ENCODE measurements at places on chromosomes 2 and 18.

GRCh38 chr18:77115192-77115953 lies 17.2 kb downstream of the MBP start:
- DNase-seq: no peak

DNA sequence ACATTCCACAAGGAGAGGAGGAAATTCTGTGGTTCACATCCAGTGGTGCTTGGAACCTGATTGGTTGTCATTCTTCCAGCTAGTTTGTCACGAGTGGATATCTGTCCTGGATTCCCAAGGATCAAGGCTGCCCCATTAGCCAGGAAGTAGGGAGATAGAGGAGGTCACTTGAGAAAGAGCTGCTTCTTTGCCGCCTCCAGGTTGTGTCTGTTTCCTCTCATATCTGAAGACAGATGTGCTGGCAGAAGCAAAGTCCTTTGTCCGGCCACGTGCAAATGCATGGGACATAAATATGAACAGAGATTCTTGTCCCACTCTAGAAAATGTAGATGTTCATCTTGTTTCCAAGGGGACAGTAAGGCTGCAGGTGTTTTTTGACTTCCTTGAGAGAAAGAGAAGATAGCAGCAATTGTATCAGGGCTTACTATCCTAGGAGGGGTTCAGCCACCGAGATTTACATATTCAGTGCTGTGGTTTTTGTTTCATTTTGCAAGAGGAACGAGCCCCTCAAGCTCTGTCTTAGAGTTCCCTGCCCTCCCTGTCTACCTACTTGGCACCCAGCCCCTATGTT lies 174.4 kb downstream of the RPIA start:
- DNase-seq: no peak

GRCh38 chr2:184413221-184413620 lies 185.1 kb upstream of the ZNF804A start:
- no peak for DNase-seq

- DNase-seq: no peak
These were observed at the start of gene C2orf72 for GRCh38 chr2:231037202-231037730. TSS of gene C2orf72 (plus strand) at chr2:231037523. CDS start at chr2:231037566, 43 bp downstream.

DNA sequence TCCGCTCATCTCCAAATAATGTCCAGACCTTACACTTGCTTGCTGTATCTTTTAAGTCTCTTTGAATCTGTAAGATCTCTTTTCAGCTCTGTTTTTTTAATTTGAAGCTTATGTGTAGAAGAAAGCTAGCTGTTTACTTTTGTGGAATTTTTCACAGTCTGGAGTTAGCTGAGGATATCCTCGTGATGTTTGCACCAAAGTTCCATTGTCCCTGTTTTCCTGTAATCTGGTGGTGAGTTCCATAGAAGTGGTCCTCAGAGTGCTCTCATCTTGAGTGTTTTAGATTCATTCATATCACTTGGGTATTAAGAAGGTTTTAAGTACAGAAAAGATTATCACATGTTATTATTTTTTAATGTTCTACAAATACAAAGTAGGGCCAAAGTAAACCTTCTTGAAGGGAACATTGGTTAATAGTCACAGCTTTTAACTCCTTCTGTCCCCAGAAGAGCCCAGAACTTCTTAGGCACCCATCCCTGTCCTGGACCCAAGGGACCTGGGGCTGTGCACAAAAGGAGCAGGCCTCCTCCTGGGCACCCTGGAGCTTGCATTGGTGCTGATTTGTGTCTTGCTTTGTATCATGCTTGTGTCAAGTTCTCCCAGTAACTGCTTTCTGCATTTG lies 15.0 kb downstream of the MLPH start:
- DNase-seq: no peak

DNA sequence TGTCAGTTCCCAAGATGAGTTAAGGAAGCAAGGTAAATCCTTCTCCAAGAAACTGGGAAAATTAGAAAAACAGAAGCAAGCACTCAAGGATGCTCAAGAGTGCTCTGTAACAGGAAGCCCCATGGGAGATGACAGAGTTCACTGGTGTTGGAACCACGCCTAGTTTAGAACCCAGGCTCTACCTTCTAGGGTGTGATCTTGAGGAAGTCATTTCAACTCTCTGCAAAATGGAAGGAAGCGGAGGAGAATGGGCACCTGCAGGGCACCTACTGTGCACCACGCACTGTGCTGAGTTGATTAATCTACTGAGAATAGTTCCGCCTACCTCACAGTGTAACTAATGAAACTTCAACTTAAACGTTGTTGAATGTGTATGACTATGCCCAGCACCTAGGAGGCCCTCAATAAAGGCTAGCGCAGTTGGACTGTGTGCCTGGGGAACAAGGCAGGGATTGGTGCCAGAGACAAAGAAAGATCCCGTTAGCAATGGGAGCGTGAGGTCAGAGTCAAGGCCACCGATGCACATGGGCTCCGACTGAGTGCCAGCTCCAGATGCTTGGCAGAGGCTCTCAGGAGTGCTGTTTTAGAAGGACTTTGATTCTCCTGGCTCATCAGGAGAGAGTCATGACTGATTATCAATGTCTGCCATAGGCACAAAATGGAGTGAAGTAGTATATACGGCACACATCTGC lies 93.7 kb downstream of the MAPK4 start:
- DNase-seq: no peak

DNA sequence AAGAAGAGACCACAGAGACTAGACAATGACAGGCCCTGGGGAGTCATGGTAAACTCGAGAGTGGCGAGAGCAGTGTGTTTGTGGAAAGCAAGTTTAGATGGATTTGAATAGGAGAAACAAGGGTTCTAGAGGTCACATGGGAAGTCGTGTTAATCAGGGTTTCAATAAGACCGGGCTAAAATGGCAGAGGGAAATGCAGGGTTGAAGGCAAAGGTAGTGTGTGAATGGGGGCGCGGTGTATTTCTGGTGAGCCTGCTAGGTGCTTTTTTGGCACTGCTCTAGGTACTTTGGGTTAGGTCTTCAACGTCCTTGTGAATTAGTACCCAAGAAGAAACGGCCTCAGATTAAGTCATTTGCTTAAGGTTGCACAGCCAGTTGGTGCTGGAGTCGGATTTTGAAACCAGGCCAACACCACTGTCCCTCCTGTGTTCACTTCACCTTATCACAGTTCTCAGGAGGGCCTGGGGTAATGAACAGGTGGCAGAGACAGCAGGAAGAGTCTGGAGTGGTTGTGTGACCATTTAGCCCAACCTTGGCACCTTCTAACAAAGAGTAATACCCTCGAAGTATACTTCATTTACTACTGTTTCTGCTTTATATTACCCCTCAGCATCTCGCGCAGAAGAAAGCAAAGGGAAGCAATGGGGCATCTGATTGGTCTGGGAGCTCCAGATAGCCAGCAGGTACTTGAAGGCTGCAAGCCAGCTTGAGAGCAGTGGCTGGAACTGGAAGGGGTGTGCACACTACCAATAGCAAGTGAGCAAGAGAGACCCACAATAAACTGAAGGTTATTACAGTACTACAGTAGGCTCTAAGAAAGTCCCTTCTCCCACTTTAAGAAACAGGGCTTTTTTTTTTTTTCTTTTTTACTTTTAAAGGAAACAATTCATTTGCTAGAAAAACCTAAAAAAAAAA lies 33.4 kb upstream of the GAREM2 start:
- no peak for DNase-seq

DNA sequence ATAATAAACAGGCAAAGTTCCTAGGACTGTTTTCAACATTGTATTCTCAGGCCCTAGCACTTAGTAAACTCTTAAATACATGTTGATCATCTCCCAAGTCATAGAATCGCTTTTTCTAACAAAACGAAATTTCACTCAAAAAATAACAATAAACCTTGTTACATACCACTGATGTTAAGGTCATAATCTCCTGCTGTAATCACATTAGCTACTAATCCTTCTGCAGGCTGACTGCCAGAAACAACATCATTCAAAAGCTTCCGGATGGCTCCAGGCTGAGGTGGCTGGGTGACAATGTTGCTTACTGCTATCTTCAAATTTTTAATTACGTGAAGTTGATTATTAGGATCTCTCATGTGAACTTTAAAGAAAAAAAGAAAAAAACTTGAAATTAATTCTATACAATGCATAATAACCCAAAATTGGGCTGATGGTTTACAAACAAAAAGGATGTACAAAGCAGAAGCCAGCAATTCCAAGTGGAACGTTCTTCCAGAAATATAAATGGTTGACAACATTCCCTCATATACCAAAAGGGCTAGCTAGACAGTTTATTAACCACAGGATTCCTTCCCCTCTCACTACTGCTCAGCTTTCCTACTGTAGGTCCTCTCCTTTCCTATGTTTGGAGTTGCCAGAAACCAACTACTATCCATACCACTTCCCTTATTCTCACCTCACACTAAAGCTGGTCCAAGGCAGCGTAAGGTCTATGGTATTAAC lies 11.6 kb downstream of the TRAPPC8 start:
- DNase-seq: no peak

DNA sequence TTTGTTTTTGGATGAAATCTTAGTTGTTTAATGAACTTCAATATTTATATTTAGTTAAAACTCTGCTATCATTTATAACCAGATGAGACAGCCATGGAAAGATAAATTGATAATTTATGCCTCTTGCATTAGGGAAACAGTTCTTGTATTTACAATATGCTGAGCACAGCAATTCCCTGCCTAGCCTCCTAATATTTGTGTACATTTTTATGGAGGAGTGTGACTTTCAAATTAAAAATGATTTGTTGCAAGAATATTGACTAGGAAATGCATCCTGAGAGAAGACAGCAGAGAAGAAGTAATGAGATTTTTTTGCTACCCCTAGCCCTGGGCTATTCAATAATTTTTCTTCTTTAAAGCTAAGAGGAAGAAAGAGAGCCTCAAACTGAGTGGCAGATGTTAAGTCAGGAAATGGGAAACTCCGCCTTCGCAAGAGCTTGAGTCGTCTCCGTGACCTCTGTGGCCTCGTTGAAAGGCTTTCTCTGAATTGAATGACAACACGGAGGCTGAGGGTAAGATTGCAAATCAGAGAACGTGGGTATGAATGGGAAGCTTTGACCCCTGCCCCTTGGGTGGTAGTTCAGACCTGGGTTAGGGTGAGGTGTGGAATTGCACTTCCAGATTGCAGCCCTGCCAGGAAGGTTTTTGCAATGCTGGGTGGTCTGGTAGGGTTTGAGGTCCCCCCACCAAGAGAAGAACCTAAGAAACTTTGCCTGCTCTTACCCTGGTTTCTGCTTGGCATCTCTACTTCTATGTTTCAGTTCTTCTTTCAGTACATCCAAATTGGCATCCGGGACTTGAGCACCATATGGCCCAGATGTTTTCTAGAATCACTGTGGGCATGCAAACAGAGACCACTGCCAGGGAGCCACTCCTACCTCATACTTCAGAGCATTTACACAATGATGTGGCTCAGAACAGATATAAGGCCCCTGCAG lies 210.3 kb upstream of the RBMS1 start:
- peak; percentile 11 for DNase-seq

- no peak for DNase-seq
These were observed 40.7 kb downstream of the CMPK2 start for GRCh38 chr2:6824962-6825361.

GRCh38 chr2:7907041-7907440 lies 774.8 kb upstream of the ID2 start:
- DNase-seq: no peak

DNA sequence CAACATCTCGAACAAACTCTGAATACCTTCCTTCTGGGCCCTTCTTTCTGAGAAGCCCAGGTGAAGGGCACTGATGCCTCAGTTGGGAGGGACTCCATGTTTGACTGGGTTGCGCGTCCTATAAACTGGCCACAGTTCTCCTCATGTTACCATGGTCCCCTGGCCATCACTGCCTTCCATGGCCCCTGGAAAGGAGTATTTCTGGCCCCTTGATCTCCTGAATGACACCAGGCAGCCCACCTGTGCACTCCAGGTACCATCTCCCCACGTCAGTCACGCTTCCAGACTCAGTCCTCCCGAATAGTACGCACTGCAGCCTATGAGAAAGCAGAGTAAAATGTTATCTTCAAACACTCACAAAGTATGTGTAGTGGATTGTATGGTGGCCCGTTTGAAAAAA lies 73.9 kb downstream of the ACKR3 start:
- no peak for DNase-seq

GRCh38 chr2:239494578-239494977 lies 93.8 kb upstream of the HDAC4 start:
- DNase-seq: no peak

DNA sequence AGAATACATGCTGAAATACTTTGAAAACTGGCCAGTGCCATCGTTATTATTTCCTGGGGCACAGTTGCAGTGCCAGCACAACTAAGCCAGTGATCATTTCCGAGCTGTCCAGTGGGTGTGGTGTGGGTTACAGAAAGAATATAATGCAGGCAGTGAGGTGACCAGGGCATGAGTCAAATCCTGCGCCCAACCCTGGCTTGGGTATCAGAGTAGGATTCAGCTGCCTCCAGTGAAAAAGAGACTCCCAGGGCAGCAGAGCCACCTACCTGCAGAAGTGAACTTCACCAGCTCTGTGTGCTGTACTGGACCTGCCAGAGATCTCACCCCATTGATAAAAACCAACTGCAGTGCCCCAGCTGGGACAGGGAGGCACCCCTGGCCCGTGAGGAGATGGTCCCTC lies 18.0 kb downstream of the SLC9A2 start:
- no peak for DNase-seq

GRCh38 chr2:15169326-15170069 lies 391.6 kb downstream of the NBAS start:
- DNase-seq: no peak

Measured in stimulated activated CD4-positive, alpha-beta T cell treated with anti-CD3 and anti-CD28 coated beads, Interleukin-1b, Interleukin-23, amount 100 ng/mL, for 48 hours (primary cell).